Stimulated activated CD4-positive, alpha-beta T cell treated with anti-CD3 and anti-CD28 coated beads, Interleukin-4, amount 100 ng/mL, for 48 hours (primary cell): ENCODE measurements at places on chromosomes 3 and 15.

DNA sequence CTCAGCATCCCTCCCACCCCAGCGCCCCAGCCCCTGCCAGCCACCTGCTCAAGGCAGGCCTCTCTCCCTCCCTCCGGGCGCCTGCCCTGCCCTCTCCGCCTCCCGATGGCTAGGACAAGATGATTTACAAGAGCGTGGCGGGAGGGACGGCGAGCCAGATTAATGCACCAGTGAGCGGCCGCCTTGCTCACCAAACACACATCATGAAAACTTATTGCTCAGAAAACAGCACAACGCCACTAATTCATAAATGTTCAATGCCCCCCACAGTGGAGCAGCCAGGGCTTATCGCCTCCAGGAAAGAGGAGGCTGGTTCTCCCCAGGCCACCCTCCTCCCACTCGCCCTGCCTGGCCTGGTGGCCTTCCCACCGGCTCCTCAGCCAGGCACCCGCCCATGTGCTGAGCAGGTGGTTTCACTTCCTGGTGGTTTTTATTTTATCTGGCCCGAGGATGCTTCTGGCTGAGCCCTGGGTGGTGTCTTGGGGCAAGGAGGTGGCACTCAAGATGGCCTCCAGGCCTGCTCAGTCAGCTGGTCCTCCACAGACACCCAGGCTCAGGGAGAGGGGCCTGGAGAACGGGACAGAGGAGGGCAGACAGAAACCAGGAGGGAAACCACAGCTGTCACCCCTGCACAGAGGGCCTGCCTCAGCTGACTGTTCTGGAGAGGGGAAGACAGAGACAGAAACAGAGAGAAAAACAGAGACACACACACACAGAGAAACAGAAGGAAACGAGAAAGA is 284.9 kb downstream of the UACA start:
- no peak for DNase-seq

- DNase-seq, result no peak
Observed at GRCh38 chr3:112793326-112794081, 53.2 kb downstream of the CD200R1L start.

DNA sequence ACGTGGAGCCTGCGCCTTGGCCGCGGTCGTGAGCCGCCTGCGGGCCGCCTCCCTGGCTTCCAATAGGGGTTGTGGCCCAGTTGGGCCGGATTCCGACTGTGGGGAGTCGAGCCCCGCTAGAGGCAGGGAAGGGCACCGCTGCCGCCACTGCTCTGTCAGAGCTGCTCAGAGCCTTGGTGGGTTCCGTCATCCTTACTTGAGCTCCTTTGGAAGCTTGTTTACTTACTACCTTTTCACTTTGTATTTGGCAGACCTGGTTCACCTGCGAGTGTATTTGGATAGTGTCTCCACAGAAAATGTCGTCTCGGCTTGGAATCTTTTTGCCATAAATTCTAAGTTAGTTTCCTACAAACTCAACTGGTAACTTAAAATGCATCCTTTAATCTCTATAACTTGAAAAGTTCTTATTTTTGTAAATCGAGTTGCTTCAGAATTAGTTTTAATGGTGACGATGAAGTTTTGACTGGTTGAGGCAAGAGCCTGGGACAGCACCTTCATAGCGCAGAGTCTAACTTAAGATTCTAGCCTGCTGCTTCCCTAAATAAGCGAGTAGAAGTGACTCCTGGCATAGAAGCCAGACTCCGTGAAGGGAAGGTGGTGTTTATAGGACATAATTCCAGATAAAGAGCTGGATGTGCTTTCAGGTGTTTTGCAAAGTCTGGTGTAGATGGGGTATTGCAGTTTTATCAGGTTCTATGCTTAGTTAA is 800 bp downstream of the DAG1 start:
- DNase-seq, result no peak

DNA sequence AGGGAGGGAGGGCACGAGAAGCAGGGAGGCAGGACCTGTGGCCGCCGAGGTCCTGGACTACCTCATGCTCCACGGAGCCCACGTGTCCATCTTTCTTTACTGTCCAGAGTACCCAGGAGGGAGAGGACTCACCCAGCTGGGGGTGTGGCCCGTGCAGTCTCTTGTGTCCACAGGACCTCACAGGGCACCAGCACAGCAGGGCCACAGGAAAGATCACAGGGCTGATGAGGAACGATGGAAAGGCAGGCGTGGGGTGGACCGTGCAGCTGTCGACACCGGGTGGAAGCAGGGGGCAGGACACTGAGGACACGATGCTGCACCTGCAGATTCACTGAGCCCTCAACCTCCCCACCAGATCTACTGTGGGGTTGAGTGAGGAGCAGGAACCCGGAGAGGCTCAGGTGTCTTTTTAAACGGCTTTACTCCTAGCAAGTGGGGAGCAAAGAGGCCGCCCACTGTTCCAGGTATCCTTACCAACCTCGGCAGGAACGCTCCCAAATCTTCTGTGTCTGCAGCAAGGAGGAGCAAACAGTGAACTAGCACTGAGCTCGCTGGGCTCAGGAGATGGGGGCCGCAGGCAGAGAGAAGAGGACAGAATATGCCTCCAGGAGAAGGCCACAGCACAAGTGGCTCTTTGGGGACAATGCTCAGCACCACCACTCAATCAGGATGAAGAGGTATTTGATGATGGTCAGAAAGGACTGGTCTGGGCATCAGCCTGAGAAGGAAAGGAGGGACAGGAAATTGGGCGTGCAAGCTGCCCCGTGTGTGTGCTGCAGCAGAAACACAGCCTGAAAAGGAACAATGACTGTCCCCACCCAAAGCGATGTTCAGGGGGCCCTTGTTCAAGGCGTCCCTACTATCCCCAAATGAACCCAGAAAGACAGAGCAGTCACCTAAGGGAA is 198.8 kb downstream of the XXYLT1 start:
- no peak for DNase-seq

- no peak for DNase-seq
Observed at GRCh38 chr3:94179059-94179458, 116.2 kb downstream of the NSUN3 start.

DNA sequence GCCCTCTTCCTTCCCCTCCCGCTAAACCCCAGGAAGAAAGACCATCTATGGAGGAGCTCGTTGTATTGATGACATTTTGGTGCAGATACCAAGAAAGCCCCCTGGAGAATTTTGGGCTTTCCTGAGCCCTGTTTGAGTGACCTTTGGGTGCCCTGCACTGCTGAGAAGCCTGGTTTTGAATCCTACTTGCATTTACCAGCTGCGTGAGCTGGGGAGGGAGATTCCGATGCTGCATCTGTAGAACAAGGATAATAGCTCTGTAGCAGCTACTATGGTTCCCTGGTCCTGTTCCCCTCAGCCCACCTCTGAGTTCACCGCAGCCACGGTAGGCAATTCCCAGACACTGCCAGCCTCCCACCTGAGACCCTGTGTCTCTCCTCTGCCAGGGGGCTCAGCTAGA is 5.2 kb downstream of the APOD start:
- DNase-seq, result no peak

GRCh38 chr15:64067564-64068030 is 21.3 kb upstream of the DAPK2 start:
- peak; percentile 46 for DNase-seq

DNA sequence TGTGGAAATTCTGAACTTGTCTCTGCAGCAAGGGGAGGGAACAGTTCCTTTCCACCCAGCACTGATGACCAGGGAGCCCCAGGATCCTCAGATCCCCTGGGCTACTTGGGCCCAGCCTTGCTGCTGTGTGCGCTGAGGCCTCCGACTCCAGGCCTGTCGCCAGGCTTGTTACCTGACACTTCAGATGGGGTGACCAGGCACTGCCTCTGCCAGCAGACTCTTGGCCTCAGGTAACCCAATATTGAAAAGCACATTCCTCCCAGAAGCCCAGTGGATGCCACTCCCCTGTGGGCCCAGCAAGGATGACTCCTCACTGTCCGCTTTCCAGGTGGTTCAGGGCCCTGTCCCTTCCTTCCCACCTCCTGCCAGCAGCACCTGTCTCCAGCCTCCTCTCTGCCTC is 3.5 kb upstream of the PLA2G4E start:
- no peak for DNase-seq

GRCh38 chr3:18544146-18544545 is 119.0 kb upstream of the SATB1 start:
- DNase-seq, result no peak

GRCh38 chr15:29740692-29741311 is 81.5 kb downstream of the TJP1 start:
- no peak for DNase-seq

DNA sequence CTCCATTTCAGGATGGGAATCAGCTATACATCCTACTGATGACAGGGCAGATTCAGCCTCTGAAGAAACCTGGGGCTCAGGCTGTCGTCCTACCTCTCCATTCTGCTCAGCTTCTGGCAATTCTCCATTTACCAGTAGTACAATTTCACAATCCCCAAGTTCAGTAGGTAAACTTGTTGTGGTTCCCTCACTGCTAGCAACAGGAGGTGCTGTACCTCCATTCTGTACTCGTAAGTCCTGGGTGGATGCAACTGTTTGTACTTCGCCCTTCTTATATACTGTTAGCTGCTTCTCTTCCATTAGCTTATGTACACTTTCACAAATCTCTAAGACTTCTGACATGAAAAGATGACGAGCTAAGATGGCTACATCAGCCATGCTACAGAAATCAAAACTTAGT is 11.6 kb downstream of the ZBTB11 start:
- no peak for DNase-seq

- DNase-seq, result no peak
Observed at GRCh38 chr3:50010959-50011358, 71.0 kb downstream of the RBM6 start.

GRCh38 chr15:63264688-63265293 is 12.6 kb upstream of the APH1B start:
- DNase-seq, result no peak

- no peak for DNase-seq
Observed at GRCh38 chr15:33825453-33825852, 142.8 kb upstream of the CHRM5 start.

- DNase-seq, result no peak
Observed at GRCh38 chr3:101836652-101837598, 12.4 kb upstream of the NFKBIZ start.

DNA sequence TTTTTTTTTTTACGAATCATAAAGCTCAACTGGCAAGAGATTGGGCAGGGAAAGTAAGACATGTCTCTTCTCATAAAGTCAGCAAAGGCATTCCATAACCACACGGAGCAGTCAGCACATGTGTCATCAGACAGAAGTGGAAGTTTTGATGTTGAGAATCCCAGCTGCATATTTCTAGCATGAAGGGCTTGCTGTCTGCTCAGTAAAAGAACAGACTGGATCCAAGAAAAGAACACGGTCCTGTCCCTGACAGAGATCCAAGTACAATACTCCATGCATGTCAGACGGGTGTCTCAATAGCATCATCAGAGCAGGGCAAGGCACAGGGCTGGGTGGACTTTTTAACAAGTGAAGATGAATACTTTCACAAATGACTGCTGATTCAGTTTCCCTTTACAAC is 38.2 kb downstream of the ABI3BP start:
- DNase-seq, result no peak

DNA sequence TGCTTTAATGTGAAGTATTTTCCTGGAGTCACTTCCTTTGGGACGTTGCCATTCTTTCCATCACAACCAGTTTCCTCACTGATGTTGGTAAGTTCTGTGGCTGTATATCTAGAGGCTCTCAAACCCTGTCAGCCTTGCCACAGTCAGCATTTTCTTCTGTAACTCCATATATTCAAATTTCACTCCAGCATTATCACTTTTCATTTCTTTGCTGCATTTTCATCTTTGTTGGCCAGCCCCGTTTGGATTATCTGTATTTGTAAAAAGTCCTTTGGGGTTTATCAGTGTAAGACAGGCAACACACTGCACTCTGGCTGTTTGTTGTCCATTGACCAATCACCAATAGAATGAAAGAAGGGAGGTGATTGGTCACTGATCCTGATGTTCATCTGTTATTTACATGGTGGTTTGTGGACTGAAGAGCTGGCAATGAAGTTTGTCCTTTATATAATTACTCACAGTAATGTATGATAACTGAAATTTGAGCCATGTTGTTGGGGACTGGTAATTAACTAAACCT is 20.3 kb downstream of the GMPS start:
- no peak for DNase-seq

- DNase-seq, result no peak
Observed at GRCh38 chr3:95468331-95468730, 1346.1 kb upstream of the EPHA6 start.

DNA sequence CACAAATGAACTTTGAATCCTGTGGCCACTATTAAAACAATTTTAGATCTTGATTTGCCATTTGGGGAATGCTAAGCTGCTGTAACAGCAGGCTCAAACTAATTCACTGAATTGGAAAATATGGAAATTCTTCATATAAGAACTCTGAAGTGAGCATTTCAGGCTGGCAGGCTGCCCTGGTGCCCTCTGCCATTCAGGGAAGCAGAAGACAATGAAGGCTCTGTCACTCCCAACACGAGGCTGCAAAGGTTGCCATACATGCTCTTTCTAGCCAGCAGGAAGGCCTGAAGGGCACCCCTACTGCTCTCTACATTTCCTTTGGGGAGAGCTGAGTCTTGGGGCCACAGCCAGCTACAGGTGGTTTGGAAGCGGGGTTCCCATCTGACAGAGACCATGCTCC is 88.0 kb downstream of the GABRG3 start:
- DNase-seq, result no peak

GRCh38 chr15:78083687-78084448 is 6.4 kb upstream of the TBC1D2B start:
- DNase-seq, result no peak

- DNase-seq, result no peak
Observed at GRCh38 chr3:54916732-54917131, 11.1 kb downstream of the LRTM1 start.

DNA sequence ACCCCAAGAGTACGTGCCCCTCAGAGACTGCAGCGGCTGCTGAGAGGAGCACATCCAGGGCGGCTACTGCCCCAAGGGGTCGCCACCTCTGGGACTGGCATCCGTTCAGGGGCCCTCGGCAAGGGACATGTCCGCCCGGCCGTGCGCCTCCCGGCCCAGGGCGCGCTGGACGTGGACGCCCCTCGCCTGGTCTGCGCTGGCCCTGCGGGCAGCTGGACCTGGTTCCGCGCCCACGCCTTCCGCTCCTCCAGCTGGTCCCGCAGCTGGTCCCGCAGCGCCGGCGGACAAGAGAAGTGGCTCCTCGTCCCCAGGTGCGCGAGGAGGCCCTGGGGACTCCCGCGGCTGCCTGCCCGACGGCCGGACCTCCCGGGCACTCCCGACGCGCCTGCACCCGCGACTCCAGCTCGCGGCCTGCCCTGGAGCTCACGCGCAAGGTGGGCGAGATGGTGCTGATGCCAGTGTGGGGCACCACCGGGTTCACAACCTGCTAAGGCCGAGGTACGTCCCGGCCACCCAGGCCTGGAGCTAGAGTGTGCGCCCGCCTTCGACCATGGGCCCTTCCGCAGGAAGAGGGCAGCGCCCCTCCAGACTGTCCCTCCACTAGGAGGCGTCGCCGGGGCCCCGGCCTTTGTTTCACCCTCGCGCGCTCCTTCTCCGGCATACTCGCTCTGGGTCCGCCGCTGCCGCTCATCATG is 14.4 kb upstream of the GP9 start:
- DNase-seq, result no peak

GRCh38 chr3:60636846-60637245 is 614.4 kb downstream of the FHIT start:
- DNase-seq, result no peak

- no peak for DNase-seq
Observed at GRCh38 chr15:43287254-43287653, 20.5 kb upstream of the TGM5 start.
